Heart left ventricle (tissue), 16 donors: ENCODE measurements at places on chromosomes 6 and 20. TPM values are rescaled to one million over a fixed set of nuclear protein-coding genes. Genes with fewer than 3 reads are reported as not detected.
A peak's percentile ranks its signal among the peaks of the same experiment; 100 is the strongest.

STK4 gene
- 25.3 TPM for total RNA-seq

- peak; percentile 82 for DNase-seq
- H3K4me3 ChIP-seq: peak overlapping the region; percentile 76
- no peaks in the 10 kb centered on the region for H3K36me3 ChIP-seq
Measured at GRCh38 chr6:26196846-26197635, 109.8 kb downstream of the HFE start.

DNA sequence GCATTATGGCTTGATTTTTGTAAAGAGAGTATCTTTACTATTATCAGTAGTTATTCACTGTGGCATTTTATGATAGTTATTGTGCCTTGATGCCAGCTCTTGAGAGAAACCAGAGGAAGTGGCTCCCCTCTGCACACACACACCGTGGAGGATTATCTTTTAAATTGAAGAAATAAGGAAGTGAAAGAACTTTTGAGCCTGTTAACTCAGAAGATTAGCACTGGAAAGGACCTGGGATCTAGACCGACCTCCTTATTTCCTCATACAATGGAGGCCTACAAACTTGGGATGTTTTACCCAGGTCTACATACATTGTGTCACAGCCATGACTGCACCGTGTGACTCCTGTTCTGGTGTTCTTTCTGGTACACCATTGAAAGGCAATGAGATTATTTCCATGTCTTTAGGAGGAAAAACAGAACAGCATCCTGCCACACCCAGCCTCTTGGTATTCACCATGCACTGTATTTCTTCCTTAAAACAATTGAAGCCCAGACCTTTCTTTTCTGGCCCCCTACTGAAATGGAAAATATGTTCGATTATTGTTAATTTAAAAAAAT, 40.6 kb downstream of the HECA start:
- H3K27ac ChIP-seq: no peak overlapping the region
- H3K36me3 ChIP-seq: no peaks in the 10 kb centered on the region
- no peaks in the 10 kb centered on the region for H3K4me1 ChIP-seq
- no peak overlapping the region for H3K4me3 ChIP-seq
- no peaks in the 10 kb centered on the region for H3K27me3 ChIP-seq

VGLL2 gene
- not detected for total RNA-seq

DNA sequence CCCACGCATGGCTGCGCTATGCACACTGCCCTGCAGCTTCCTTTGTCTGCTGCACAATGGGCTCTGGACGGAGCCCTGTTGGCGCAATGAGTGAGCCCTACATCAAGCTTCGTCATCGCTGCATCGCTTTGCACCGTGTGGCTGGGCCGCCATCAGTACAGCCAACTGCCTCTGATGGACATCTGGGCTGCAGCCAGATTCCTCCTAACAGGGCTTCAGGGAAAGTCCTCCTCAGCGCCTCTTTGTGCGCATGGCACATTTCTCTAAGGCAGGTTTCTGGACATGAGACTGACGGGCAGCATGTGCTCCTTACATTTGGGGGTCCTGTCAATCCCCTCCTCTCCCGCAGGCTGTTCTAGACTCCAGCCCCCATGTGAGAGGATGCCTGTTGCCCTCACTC, 29.7 kb upstream of the ANGPT4 start:
- no peaks in the 10 kb centered on the region for H3K4me1 ChIP-seq
- DNase-seq: no peak
- H3K4me3 ChIP-seq: no peak overlapping the region
- no peak overlapping the region for H3K27ac ChIP-seq
- no peaks in the 10 kb centered on the region for H3K36me3 ChIP-seq

- no peak overlapping the region for H3K4me3 ChIP-seq
- no peak for DNase-seq
- no peaks in the 10 kb centered on the region for H3K27me3 ChIP-seq
- H3K27ac ChIP-seq: no peak overlapping the region
Measured at GRCh38 chr6:14838133-14838583, 407.7 kb upstream of the JARID2 start.
